ENCODE measurements at places on chromosomes 11 and 22.

- DNase-seq: no peak
These were observed 63.5 kb downstream of the ENDOD1 start for GRCh38 chr11:95152876-95153856.

- peak; percentile 93 for DNase-seq
These were observed at the start of gene NCAM1 for GRCh38 chr11:112961146-112961668. TSS of gene NCAM1 (plus strand) at chr11:112961420.

GRCh38 chr22:17928391-17928790 is 96.0 kb downstream of the MICAL3 start:
- DNase-seq: no peak

DNA sequence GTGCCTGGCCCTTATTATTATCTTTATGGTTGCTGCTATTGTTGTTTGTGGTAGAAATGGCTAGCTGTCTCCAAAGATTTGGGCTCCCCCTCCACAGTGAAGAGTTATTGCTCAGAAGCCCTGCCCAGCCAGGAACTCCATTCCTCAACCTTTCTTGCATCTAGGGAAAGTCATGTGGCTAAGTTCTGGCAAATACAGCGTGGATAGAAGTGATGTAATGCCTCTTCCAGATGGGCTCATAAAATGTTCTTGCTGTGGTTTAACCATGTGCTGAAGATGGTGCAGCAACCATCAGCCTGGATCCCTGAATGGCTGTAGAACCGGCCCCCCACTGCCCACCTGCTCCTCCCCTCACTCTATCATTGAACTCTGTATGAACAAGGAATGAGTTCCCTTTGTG is 203.5 kb upstream of the E2F8 start:
- peak; percentile 67 for DNase-seq

DNA sequence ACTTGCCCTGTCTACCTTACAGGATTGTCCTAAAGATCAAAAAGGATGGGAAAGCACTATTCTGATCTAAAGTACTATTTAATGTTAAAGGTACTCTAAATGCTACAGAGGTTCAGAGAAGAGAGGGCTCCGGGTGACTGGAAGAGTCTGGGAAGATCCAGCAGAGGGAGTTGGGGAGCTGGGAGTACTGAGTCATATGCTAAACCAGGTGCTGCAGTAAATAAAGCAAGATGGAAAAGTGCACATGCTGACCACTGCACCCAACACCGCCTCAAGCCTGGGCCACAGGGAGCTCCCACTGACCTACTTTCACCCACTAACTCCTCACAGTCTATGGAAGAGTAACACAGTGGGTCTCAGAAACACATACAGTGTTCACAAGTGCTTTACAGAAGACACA is 49.3 kb downstream of the WT1 start:
- DNase-seq: peak; percentile 39

- DNase-seq: no peak
These were observed 5.5 kb downstream of the CST6 start for GRCh38 chr11:66017321-66017720.

GRCh38 chr11:79266396-79266795 is 174.4 kb downstream of the TENM4 start:
- DNase-seq: no peak

- no peak for DNase-seq
These were observed 37.7 kb upstream of the APOBEC3A start for GRCh38 chr22:38919631-38920190.

DNA sequence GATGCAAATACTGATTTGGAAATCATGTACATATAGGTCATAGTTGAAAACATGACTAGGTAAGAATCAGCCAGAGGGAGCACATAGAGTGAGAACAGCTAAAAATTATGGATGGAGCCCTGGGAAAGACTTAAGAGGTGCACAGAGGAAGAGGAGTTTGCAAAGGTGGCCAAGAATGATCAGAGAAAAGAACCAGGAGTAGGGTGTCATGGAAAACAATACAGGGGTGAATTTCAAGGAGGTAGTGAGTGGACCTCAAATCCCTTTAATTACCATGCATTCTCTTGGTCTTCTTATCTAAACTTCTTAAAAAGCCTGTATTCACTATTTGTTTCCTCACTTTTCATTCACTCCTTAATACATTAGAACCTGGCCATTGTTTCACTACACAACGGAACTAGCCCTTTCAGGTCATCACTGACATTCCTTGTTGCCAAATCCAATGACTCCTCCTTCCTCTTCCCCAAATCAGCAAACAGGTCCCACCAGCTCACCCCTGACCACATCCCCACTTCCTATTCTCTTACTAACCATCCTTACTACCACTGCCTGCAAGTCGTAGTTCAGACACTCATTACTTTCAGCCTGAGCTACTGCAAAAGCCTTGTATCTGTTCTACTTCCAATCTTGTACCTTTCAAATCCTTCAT is 22.6 kb downstream of the BUD13 start:
- no peak for DNase-seq

DNA sequence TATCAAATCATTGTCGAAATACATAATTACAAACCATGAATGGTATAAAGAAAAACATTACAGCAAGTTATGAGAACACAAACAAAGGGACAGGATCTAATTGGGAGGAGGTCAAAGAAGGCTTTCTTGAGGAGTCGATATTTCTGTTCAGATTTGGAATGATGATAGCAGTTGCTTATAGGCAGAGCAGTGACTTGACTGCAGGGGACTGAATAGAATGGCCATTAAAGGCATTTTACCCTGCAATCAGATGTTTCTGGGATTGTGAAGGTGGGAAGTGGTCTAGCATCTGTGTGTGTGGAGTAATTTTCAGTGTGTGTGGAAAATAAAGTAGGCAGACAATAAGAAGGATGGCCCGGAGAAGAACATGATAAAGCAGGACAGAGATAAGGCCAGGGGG is 41.0 kb downstream of the BLID start:
- DNase-seq: no peak

DNA sequence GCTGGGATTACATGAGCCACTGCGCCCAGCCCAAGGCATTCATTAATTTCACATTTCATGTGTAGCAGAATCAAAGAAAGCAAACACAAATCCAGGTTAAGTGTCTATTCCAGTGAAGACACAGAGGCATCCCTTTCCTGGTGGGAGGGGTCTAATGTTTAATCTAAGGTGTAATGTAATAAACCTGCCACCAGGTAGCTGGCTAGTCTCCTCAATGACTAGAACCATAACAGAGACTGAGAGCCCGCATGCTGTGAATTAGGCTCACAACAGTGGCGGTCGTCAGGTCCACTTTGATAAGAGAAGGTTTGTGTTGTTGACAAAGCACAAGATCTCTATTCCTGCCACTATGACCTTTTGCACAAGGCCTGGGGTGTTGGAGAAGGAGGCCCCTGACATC is 64.2 kb upstream of the ADA2 start:
- no peak for DNase-seq

DNA sequence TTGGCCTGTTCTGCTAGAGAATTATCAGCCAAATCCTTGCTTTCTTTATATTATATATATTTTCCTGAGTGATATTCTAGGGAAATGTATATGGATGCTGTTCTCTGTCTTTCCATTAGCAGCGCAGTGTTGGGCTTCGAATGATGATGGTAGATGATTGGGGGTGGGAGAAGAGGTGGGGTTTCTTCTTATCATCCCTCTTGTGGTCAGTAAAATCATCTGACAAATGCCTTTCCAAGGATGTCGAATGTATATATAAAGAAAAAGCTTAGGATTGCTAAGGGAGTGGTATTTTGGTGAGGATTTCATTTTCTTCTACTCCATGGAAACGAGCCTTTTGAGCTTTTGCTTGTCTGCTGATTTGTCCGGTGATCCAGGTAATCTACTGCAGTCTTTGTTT is 48.9 kb downstream of the ARHGEF12 start:
- DNase-seq: peak; percentile 54

DNA sequence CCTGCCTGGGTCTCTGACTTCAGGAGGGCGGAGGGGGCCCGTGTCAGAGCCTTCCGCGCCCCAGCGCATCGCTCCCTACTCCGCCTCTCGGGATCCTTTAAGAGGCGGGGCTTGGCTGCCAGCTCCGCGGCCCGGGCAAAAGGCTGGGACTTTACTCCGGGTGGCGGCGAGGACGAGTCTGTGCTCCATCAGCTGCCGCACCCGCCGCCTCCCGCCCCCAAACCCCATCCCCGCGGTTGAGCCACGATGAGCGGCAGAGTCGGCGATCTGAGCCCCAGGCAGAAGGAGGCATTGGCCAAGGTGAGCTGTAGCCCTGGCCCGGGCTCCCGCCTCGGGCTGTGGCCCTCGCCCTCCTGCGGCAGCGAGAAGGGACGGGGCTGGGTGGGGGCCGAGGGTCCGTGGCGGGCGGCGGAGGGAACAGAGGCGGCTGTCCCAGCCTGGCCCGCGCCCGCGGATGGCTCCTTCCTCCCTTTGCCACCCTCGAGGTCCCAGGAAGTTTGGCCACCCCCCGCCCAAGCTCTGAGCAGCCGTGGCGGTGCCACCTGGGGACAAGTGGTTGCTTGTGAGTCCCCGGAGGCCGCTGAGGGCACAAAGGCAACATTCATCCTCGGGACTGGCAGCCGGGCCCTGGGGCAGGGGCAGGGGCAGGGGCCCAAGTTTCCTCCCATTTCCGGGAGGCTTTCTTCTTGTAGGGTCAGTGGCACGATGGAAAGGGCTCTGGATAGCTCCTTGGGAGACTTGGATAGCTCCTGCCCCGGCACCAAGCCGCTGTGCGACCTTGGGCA is at the start of gene SEC14L2:
SEC14L2 (plus strand) TSS at position 148 of the 785 bp plus-strand sequence; CDS start at position 247, 99 bp downstream.
- DNase-seq: peak; percentile 45

- DNase-seq: no peak
These were observed 9.7 kb upstream of the OR52J3 start for GRCh38 chr11:5036669-5037068.

DNA sequence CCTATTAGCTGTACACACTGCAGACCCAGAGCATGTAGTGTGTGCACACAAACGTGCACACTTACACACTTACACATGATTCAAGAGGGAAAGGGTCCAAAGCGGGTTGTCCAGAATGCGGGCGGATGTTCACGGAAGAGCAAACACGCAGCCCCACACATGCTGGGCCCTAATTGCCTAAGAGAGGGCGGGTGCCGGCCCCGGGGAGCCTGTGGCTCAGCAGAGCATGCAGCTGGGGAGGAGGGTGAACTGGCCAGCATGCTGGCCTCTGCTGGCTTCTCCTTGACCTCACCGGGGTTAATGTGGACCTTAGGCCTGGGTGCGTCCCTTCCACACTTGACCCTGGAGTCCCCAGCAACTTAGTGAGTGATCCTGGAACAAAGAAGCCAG is 816.3 kb downstream of the BRD1 start:
- DNase-seq: no peak

DNA sequence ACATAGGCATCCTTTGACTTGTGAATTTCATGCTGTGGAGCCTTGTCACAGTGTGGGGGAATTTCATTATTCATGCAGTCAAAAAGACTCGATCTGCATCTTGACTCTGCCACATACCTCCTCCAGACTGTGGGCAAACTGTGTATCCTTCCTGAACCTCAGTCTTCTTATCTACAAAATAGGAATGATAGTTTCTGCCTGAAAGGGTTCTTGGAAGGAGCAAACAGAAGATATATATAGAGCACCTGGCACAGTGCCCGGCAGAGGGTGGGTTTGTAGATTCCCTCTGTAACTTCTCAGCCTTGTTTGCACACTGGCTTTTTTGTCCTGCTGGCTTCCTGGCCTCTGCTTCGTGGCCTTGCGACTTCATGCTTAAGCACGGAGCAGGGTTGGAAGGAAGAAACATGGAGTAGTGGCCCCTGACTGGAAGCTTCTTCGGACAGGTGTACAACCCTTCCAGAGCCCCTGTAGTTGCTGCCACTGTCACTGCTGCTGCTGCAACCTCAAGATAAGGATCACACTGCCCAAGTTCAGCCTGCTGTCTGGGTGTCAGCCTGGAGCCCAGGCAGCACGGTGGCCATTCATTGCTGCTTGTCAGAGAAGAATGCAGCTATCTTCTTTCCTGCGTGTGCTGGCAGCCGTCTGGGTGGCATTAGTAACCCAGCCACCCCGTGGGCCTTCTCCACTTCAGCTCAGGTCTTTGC is 106.4 kb downstream of the MICAL2 start:
- peak; percentile 52 for DNase-seq

DNA sequence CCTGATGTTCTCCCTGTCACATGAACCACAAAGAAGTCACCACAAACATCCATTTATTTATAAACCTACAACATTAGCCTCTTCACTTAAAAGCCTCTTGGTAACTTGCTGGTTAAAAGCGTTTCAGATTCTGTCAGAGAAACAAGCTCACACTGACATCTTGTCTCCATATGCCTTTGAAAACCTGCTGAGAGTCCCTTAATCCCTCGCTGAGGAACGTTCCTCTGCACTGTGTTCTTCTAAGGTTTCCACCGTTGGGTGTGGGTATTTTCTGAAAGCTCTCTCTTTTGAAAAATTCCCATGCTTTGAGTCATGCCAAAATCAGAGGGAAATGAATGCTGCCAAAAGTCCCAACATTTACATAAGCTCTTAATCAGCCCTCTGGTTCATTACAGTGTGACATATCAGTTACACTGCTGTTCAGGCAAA is 149.8 kb downstream of the CCDC34 start:
- DNase-seq: peak; percentile 99

GRCh38 chr11:1916986-1917522 is 2.4 kb upstream of the TNNT3 start:
- no peak for DNase-seq

DNA sequence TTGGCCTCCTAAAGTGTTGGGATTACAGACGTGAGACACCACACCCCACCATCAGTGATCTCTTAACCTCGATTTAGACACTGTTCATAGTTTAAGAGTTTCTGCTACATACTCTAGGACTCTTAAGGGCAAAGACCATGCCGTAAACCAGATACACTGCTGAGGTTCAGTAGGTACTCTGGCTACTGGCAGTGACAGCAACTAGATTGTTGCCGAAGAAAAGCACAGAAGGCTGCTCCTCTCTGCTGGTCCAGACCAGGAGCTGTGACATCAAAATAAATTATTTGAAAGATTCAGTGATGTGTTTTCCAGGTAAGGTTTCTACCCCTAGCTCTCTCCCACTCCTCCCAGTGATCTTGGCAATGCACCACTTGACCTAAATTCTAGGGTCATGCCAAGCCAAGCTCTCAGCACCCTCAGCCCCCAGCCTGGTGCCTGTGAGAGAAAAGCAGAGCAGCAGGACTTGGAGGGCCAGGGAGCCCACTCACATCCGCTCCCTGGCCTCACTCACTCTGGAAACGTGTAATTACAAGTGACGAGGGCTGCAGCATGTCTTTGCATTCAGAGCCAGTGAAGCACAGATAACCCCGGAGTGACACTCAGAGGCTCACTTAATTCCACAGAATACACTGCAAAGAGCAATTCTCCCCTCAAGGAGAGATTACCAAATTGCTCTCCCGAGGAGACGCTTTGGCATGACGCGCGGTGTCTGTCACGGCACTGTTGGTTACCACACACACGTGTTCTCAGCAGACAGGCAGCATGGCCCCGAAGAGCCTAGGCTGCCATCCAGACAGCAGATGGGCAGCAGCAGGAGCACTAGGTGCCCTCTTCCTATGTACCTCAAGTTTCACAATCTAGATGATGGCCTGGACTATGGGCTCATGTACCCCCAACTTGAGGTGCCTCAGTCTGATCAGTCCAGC is 96.9 kb upstream of the PITPNB start:
- DNase-seq: no peak

DNA sequence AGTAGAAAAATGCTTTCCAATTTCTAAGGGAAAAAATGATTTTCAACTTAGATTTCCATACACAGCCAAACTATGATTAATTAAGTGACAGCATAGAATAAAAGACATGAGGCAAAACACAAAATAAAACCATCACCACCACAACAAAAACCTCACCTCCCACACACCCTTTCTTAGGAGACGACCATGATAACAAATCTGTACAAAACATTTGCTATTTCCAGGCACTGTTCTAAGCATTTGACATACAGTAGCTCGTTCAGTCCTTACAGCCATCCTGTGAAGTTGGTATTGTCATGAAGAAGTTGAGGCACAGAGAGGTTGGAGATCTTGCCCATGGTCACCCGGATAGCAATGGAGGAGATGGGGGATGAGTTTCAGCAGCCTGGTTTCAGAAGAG is 8.7 kb downstream of the SPI1 start:
- DNase-seq: no peak
